ENCODE measurements at places on chromosomes 6 and 20.

- no peak for DNase-seq
Observed at GRCh38 chr20:49649672-49650071, 64.0 kb downstream of the B4GALT5 start.

- no peak for DNase-seq
Observed at GRCh38 chr6:5506597-5506996, 245.3 kb downstream of the FARS2 start.

DNA sequence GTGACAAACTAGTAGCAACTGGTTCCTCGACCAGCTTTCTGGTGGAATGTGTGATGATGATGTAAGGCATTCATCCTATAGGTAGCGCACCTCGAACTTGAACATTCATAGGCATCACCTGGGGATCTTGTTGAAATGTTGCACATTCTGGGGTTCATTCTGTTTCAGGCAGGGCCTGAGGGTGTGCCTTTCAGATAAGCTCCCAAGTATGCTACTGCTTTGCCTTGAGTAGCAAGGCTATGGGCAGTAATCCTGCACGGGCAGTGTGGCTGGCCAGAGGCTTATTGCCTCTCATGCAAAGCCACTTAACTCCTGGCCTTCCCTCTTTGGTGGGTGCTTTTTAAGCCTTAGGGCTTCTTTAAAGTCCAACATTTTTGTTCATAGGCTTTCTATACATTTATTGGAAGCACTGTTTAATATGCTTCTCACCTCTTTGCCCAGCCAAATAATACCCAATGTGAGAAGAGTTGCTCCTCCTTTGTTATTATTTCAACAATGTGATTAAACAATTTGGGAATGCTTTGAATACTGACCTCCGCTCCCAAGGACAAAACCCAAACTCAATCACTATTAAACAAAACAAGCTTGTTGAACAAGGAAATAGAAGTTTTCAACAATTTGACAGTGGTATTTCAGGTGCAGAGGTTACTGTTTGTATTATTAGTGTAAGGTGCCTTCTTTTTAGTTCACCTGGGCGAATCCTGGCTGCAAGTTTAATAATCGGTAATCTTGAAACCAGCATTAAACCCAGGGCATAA, 57.5 kb downstream of the JARID2 start:
- no peak for DNase-seq

DNA sequence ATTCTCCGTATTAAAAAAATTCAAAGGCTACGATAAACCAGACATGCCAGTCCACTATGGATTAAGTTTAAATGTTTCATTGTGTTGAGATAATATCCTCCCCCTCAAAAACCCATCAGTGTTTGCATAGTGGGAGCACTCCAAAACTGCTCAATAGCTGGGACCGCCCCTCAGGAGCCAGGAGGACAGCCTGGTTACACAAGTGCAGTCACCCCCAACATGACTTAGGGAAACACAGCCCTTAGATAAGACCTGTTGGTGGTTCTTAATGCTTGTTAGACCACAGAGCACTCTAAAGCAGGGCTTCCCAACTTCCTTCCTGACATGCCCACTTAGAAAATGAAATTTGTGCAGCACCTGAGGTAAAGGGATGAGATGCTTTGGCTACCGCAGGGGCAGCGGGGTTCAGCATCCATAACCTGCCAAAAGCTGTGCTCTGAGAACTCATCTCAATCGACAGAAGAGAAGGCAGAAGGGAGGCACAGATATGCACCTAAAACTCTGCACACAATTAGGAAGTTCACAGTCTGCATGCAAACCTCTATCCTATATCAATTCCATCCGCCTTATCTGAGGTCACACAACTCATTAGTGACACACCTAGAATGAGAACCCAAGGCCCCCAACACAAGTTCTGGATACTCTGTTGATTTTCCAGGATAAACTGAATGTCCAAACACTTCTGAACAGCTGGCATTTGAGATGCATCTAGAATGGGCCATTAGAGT, 74.3 kb downstream of the RALGAPA2 start:
- no peak for DNase-seq

GRCh38 chr20:48930035-48930434, 8.5 kb downstream of the ARFGEF2 start:
- DNase-seq, result peak; percentile 86

- DNase-seq, result no peak
Observed at GRCh38 chr6:148557796-148558321, 189.0 kb upstream of the UST start.

GRCh38 chr20:60882836-60883235, 369.2 kb upstream of the CDH4 start:
- no peak for DNase-seq

- DNase-seq, result peak; percentile 53
Observed at GRCh38 chr6:15897063-15897876, 231.6 kb upstream of the MYLIP start.

Measured in pulmonary artery endothelial cell (primary cell).